Effector memory CD4-positive, alpha-beta T cell (primary cell): ENCODE measurements at places on chromosomes 11 and 22.

DNA sequence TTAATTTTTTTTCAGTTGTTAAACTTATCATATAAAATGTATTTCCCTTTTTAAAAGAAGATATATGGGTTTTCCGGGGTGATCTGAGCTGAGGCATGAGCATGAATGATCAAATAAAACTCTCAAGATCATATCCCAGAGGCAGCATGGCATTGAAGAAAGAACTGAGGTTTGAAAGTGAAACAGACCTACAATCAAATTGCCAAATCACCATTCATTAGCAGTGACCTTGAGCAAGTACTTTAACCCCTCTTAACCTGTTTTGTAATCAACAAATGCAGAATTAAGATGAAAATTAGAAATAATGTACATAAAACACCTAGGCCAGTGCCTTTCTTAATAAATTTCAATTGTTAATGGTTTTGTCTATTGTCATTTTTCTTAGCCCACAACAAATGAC lies 116.0 kb downstream of the RBFOX2 start:
- DNase-seq = no peak

DNA sequence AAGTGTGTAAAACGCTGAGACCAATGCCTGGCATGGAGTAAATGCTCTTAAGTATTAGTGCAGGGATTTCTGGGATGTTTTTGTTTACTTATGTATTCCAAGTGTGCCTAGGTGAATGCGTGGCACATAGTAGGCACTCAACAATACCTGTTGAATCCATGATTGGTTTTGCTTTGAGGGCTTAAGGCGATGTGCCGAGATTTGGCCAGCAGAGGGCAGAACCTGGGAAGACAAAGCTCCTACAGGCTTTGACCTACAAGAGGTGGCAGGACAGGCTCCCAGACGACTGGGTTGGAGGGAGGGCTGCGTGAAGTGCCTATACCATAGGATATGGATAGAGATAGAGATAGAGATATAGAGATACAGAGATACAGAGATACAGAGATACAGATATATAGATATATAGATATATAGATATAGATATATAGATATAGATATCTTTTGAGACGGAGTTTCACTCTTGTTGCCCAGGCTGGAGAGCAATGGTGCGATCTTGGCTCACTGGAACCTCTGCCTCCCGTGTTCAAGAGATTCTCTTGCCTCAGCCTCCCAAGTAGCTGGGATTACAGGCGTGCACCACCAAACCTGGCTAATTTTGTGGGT lies 13.9 kb downstream of the KCNE3 start:
- no peak for DNase-seq

DNA sequence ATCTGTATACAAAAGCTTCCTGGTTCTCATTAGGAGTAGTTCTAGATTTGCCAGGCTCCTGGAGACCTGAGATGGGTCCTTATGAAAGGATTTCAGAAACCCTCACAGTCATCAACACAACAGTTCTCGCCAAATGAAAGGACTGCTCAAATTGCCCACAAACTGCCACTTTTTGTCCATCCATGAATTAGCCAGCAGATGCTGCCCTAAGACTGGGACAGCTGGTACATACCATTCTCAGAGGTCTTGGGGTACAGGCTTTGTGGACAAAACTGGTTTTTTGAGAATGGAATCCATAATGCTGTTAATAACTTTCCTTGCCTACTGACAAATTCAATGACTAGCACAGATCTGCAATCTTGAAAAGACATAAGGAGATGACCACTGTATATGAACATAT lies 23.4 kb upstream of the BDNF start:
- no peak for DNase-seq

GRCh38 chr11:82927264-82927880 lies 25.8 kb downstream of the DDIAS start:
- peak; percentile 8 for DNase-seq
